Activated naive CD4-positive, alpha-beta T cell treated with anti-CD3 and anti-CD28 coated beads, Interleukin-2, amount 50 U/mL, for 16 hours (primary cell): ENCODE measurements at places on chromosomes 4 and X.

DNA sequence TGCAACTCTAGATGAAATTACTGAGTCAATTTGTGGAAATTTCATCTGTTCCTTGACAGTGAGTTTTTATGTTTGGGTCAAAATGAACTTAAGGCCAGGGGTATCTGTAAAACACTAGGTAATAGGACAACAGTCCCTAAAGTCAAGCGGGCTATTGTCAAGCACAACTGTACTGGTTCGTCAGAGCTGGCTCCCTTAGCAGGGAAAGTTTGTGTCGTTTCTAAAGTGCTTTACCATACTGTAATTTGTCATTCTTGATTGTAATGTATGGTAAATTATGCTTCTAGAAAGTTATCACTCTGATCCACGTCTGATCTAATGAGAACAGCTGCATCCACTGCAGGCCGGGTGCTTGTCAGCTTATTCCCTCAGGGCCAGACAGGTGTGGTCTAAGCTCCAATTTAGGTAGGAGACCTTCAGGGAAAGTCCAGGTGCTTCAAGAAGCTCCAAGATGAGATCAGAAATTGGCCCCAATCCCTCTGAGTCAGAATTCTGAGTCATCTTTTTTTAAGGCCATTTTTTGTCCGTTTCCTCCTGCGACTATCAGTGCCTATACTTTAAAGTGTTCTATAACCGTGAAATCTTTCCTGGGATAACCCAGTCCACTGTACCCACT, 92.2 kb downstream of the PALLD start:
- DNase-seq, result no peak

GRCh38 chr4:154960476-154960875, 179.4 kb downstream of the RBM46 start:
- no peak for DNase-seq

DNA sequence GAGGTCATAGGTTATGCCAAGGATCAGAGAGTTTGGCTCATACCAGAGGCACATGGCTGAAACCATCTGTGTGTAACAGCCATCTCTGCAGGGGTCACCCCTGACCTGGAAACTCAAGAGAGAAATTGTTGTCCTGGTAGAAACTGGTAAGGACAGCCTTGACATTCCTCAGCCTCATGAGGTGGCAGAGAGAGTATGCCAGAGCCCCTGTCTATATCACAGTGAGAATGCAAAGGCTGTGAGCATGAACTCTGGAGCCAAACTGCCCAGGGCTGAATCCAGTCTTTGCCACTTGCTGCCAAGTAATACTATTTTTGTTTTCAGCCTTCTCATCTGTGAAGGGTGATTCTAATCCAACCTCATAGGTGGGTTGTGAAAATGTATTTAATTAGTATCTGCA, 37.1 kb upstream of the CCDC149 start:
- no peak for DNase-seq

DNA sequence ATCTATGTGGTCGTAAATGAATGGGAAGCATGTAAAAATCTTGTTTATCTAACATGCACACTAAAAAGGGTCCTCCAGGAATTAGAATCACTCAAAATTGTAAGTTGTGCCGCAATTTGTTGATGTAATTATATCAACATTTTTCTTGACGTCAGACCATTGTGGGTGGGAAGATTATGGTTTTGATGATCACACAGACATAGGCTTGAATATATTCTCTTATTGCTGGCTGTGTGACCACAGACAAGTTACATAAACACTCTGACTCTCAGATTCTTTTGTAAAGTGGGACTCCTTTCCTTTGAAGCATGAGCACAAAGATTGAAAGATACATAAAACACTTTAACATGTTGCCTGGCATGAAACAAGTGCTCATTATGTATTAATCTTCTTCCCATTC, 51.5 kb downstream of the IL1RAPL1 start:
- no peak for DNase-seq

DNA sequence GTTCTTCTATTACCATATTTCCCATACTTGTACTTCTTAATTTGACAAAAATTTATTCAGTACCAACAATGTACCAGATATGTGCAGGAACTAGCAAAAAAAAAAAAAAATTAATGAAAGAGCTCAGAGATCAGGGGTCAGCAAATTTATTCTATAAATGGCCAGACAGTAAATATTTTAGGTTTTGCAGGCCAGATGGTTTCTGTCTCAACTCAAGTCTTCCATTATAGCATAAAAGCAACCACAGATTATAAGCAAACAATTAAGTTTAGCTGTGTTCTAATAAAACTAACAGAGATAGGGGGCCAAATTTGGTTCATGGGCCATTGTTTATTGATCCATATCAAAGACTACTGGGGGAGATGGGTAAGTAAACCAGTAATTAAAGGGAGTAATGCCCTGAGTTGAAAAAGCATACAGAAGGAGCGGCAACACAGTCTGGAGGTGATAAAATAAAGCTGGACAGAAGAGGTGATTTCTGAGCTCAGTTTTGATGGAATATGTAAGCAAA, 19.3 kb downstream of the NEK1 start:
- DNase-seq, result no peak

DNA sequence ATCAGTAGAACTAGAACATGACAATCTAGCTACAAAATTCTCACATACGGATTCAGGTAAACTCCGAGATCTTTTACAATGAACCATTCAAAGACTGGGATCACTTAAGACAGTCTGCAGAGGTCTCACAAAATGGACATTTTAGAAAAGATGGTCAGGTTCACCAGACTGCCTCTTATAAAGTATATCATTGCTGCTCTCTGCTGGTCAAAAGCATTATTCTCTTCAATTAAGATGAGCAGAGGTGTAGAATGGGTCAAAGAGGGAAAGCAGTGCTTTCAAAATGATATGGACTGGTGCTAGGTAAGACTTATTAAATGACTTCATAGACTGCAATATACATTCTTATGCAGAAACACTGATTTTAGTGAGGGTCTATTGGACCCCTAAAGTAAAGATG, 434.7 kb downstream of the PACRGL start:
- no peak for DNase-seq

- DNase-seq, result no peak
Observed at GRCh38 chr4:184824776-184825084, 1.0 kb downstream of the ACSL1 start.

DNA sequence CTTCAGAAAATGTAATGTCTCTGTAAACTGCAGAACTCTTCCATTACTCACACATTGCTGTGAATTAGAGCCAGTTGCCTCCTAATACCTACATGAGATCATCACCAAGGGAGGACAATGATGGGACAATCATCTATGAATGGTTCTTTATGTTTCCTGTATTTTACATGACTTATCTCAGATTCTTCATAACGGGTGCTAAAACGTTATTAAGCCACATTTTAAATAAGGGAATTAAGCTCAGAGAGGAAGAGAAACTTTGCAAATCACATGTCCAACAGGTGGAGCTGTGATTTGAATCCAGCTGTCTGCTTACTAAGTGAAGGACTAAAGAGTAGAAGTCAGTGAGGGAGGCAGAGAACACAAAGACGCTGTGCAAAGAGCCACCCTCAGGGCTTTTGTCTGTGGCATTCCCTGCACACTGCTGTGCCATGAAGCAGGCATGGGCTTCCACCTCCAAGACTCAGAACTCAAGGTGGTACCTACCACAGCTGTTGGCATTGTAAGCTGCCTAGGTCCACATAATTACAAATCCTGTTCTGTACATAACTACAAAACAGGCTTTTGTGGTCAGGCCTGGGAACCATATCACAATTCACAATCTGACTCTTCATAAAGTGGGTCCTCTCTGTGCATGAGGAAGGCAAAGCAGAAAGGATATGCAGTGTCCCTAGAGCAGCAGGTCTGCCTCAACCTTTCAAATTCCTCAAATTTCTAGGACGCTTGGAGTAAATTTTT, 12.8 kb downstream of the TBC1D9 start:
- no peak for DNase-seq

- DNase-seq, result no peak
Observed at GRCh38 chrX:71081330-71082123, 13.4 kb upstream of the SNX12 start.

GRCh38 chr4:36446275-36446674, 164.9 kb downstream of the DTHD1 start:
- no peak for DNase-seq

DNA sequence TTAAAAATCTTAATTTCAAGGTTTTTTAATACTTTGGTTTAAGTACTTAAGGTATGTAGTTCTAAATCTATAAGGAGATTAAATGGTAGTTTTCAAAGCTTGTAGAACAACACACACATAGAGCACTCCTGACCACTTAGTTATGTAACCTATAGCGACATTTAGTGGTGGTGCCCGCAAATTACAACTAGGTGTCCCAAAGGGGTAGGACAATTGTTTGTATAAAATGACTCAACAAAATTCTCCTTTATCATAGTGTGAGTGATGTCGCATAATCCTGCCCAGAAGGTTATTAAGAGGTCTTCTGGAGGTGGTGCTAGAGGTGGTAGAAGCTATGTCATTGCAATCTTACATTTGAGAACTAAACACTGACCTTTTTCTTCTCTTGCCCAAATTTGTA, 373.0 kb upstream of the RASGEF1B start:
- DNase-seq, result peak; percentile 72

- no peak for DNase-seq
Observed at GRCh38 chr4:129231945-129232588, 136.1 kb downstream of the C4orf33 start.

DNA sequence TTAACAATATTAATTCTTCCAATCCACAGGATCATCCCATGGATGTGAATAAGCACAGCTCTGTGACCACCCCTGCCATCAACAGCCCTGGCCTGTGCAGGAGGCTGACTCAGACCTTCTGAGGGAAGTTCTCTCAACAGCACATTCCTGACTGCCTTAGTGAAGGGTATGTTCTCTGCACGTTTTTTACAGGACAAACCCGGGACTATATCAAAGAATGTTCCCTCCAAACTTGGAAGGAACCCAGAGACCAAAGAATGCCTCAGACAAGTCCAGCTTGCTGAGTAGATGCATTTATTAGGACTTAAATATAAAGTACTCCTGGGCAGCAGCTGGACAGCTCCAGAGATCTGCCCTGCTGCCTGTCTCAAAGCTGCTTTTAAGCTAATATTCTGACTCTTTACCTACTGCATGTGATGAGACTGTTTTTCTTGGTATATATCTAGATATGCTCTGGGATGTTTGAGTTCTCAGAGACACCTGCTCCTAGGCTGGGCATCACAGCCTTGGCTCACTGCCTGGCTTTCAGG, 1127.8 kb upstream of the PRKX start:
- DNase-seq, result no peak

DNA sequence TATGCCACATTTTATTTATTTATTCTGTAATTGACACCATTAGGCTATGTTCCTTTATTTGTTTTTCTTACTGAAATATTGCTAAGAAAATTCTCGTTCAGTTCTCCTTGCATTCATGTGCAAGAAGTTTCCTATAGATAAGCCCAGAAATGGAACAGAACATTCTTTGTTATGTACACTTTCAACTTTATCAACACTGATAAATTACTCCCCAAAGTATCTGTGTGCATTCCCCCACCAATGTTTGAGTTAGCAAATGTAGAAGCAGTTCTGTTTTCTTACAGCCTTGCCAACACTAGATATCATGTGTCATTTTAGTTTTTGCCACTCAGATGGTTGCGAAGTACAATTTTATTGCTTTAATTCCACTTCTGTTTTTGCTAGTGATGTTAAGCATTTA, 166.4 kb upstream of the NPY2R start:
- DNase-seq, result no peak

- DNase-seq, result no peak
Observed at GRCh38 chr4:78288327-78288726, 231.2 kb downstream of the FRAS1 start.

- no peak for DNase-seq
Observed at GRCh38 chr4:104630272-104630671, 135.6 kb upstream of the CXXC4 start.

GRCh38 chrX:97266406-97267121, 382.9 kb downstream of the RPA4 start:
- DNase-seq, result no peak

GRCh38 chrX:12975991-12976558, 1.2 kb downstream of the TMSB4X start:
- DNase-seq, result peak; percentile 48

DNA sequence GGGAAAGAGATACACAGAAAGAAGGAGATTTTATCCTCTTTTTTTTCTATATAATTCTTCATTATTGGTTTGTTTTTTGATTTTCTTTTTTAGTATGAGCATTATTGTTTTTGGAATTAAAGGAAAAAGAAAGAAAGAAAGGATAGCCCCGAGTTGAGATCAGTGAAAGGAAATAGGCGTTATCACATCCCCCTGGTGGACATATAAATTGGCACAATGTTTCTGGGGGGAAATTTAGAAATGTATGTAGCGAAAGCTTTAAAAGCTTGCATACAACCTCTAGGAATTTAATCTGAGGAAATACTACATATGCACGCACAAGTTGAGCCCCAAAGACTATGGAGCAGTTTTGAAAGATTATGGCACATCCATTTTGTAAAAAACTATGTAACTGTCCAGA, 226.3 kb upstream of the LDB2 start:
- no peak for DNase-seq

DNA sequence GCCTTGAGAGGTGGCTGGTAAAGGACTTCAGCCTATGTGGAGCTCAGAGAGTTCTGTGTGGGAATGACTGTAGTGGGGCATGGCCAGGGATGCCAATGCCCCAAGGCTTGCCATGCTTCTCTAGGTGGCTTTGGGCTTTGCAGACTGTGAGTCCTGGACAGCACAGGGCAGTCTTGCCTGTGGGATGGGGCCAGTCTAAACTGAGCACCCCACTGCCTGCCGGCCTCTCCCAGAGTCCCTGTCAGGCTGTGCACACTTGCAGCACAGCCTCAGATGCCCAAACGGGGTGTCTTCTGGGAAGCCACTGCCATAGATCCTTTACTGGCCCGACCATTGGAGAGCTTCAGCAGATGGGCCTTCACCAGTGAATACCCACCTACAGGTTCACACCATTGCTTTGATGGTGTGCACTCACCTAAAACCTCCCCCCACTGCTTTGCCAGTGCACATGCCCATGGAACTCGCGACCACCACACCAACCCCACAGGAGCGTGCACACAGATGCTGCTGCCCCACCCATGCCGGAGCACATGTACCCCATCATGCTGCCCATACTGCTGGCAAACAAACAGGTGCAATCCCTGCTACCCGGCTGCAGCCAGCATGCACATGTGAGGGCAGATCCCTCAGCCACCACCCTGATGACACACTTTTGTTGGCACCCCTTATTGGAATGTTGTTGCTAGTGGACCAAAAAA, 97.3 kb upstream of the CNKSR2 start:
- no peak for DNase-seq

DNA sequence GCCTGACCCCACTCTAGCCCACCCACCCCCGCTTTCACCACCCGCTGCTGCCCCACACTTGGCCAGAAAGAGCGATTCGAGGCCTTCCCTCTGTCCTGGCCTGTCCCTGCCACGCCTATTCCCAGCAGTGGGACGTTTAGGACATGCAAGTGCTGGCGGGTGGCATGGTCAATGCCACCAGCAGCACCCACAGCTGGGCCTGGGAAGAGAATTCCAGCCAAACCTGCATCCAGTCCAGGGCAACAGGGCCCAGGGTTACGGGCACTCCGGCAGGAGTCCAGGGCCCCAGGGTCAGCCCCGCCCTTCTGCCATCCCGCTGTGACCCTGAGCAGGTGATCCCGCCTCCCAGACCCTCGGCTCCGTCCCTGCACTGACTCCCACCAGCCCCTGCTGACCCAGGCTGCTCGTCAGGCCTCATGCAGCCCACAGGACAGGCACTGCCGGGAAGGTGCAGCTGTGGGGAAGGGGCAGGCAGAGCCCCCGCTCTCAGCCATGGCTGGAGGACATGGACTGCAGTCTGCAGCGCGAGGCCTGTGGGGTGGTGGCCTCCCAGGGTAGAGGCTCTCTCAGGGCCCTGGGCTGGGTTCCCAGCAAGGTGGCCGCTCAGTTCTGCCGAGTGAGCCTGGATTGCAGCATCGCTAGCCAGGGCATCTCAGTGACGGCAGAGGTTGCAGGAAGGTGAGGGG, 6.8 kb upstream of the HTRA3 start:
- no peak for DNase-seq

GRCh38 chr4:11468901-11469300, 40.2 kb upstream of the HS3ST1 start:
- no peak for DNase-seq
